ENCODE measurements at places on chromosomes 13 and 19. TPM values are rescaled to one million over a fixed set of nuclear protein-coding genes. Genes with fewer than 3 reads are reported as not detected.

GRCh38 chr19:54558339-54558738, 15.3 kb upstream of the LILRA2 start:
- H3K36me3 ChIP-seq = no peaks in the 10 kb centered on the region
- H3K4me1 ChIP-seq = no peaks in the 10 kb centered on the region
- peaks cover 15% of the 10 kb centered on the region for H3K27me3 ChIP-seq
- no peak overlapping the region for H3K27ac ChIP-seq
- no peak overlapping the region for H3K4me3 ChIP-seq

DNA sequence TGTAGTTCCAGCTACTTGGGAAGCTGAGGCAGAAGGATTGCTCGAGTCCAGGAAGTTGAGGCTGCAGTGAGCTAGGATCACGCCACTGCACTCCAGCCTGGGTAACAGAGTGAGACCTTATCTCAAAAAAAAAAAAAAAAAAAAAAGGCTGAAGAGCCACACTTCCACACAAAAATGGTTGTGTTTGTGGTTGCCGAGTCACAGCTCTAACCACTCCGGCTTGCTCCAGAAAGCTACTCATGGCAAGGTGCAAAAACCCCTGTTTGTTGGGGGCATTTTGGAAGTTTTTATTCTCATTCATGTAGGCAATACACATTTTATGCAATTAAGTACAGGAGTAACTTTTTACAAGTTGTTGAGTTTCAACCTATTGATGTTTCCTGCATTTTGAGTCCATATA, 93.5 kb downstream of the INSR start:
- no peak overlapping the region for H3K27ac ChIP-seq
- peaks cover 13% of the 10 kb centered on the region for H3K4me1 ChIP-seq
- peaks cover 14% of the 10 kb centered on the region for H3K27me3 ChIP-seq
- H3K4me3 ChIP-seq = no peak overlapping the region

- H3K27ac ChIP-seq = no peak overlapping the region
- H3K36me3 ChIP-seq = peaks cover 23% of the 10 kb centered on the region
- H3K4me1 ChIP-seq = no peaks in the 10 kb centered on the region
- H3K4me3 ChIP-seq = no peak overlapping the region
- peak; percentile 17 for DNase-seq
- no peaks in the 10 kb centered on the region for H3K27me3 ChIP-seq
Observed at GRCh38 chr19:56291867-56292266, 19.3 kb downstream of the EDDM13 start.

GRCh38 chr13:76266561-76266960, 619.6 kb downstream of the KCTD12 start:
- no peak overlapping the region for H3K27ac ChIP-seq
- DNase-seq = no peak
- no peaks in the 10 kb centered on the region for H3K36me3 ChIP-seq
- no peaks in the 10 kb centered on the region for H3K27me3 ChIP-seq
- no peaks in the 10 kb centered on the region for H3K4me1 ChIP-seq

DNA sequence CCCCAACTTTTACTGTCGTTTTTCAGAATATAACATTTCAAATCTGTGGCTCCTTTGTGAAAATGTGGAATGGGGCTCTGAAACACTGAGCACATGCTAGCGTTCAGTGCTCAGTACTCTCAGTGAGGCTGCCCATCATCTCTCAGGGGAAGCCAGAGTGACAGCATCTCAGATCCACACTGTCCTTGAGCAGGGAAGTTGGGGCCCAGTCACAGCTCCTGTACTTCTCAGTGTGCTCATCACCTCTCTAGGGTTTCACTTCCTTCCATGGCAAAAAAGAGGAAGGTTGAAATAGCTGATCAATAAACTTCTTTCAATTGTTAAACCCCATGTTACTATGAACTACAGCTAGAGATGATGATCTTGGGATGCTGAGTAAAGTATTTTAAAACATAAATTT, 565.9 kb upstream of the SPRY2 start:
- H3K4me3 ChIP-seq = no peak overlapping the region
- H3K27me3 ChIP-seq = no peaks in the 10 kb centered on the region
- no peaks in the 10 kb centered on the region for H3K36me3 ChIP-seq
- no peak overlapping the region for H3K27ac ChIP-seq

GRCh38 chr19:38455031-38455430, 21.5 kb downstream of the RYR1 start:
- H3K27me3 ChIP-seq = peaks cover under 1% of the 10 kb centered on the region
- no peak overlapping the region for H3K27ac ChIP-seq
- no peak overlapping the region for H3K4me3 ChIP-seq
- H3K36me3 ChIP-seq = no peaks in the 10 kb centered on the region
- H3K4me1 ChIP-seq = peaks cover 4% of the 10 kb centered on the region
- DNase-seq = no peak

GRCh38 chr13:29969286-29969685, 118.9 kb upstream of the UBL3 start:
- H3K4me3 ChIP-seq = no peak overlapping the region
- DNase-seq = no peak
- no peaks in the 10 kb centered on the region for H3K27me3 ChIP-seq

DNA sequence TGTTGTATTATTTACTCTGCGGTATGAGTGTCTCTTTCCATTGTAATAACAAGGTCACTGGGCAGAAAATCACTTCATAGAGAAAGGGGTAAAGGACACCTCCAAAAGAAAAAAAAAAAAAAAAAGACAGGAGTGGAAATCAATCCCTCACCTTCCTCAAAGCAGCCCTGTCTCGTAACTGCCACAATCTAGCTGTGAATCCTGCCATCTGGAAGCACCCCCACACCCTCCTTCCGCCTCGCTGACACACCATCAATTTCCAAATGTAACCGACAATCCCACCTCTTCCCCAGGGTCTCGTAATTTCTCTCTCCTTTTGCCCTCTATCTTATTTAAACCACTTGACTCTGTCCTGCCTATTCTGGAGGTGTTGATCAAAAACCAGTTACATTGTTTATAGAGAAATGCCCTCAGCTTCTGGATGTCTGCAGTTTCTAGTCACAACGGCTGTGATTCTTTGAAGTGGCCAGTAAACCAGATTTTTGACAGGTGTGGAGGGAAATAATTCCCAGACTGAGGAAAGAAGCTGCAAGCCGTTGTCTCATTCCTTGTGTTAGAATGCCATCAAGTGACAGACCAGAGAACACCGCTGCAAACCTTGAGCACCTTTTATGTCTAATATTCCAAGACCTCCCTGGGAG, 9.1 kb upstream of the POP4 start:
- DNase-seq = no peak
- no peak overlapping the region for H3K4me3 ChIP-seq
- no peaks in the 10 kb centered on the region for H3K36me3 ChIP-seq
- H3K27ac ChIP-seq = no peak overlapping the region
- no peaks in the 10 kb centered on the region for H3K4me1 ChIP-seq

DNA sequence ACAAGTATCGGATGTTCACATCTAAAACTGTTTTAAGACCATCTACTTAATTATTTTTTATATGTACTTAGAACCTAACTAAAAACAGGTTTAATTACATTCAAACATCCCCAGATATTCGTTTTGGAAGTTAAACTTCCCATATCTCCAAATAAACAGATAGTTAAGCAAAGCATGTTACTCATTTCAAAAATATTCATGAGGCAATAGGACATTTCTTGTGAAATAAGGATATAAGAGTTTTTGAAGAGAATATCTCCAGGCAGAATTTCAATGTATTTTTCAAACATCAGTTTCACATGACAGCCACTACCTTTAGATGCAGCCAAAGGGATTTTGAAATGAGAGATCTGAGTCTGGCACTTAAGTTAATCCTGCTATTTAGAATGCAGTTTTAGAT, 697.5 kb downstream of the SLITRK1 start:
- no peaks in the 10 kb centered on the region for H3K36me3 ChIP-seq
- H3K4me3 ChIP-seq = no peak overlapping the region
- DNase-seq = no peak

DNA sequence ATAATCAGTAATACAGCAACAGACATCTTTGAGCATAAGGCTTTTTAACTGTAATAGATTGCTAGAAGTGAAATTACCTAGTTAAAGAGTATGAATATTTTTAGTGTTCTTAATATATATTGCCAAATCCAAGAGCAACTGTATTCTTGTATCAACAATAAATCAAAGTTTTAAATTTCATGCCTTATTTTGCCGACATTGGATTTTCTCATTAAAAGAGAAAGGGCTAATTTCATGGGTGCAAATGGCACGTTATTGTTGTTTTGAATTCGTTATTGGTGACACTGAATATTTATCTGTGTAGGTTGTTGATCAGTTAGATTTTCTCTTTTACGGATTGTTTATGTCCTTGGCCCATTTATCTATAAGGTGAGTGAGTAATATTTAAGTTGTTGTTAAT, 97.1 kb downstream of the C1QTNF9 start:
- H3K27me3 ChIP-seq = peaks cover 3% of the 10 kb centered on the region
- H3K27ac ChIP-seq = no peak overlapping the region
- DNase-seq = no peak
- no peaks in the 10 kb centered on the region for H3K36me3 ChIP-seq
- no peak overlapping the region for H3K4me3 ChIP-seq

DNA sequence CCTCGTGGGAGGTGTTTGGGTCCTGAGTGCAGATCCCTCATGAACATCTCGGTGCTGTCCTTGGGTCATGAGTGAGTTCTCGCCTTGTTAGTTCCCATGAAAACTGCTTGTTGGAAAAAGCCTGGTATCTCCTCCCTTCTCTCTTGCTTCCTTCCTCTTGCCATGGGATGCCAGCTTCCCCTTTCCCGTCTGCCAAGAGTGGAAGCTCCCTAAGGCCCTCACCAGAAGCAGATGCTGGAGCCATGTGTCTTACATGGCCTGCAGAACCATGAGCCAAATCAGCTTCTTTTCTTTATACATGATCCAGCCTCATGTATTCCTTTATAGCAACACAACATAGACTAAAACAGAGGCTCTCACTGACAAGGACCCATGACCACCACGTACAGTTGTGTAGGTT, 8.2 kb downstream of the ADGRE2 start:
- DNase-seq = no peak
- no peak overlapping the region for H3K27ac ChIP-seq

DNA sequence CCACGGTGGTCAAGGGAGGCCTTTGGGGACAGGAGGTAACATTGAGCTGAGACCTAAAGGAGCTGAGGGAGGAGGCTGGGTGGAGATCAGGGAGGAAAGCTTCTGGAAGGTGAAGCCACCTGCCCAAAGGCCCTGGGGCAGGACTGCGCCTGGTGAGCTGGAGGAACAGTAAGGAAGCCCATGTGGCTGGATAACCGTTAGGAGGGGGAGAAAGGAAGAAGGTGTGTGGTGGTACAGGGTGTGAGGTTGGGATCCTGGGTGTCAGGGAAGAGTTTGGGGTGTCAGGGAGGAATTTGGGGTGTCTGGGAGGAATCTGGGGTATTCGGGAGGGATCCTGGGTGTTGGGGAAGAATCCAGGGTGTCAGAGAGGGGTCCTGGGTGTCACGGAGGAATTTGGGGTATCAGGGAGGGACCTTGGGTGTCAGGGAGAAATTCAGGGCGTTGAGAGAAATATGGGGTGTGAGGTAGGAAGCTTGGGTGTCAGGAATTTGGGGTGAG, 695 bp downstream of the TICAM1 start:
- no peak for DNase-seq
- peak overlapping the region; percentile 88 for H3K4me3 ChIP-seq
- H3K36me3 ChIP-seq = peaks cover 15% of the 10 kb centered on the region
- no peaks in the 10 kb centered on the region for H3K27me3 ChIP-seq
- H3K27ac ChIP-seq = peak overlapping the region; percentile 90

DNA sequence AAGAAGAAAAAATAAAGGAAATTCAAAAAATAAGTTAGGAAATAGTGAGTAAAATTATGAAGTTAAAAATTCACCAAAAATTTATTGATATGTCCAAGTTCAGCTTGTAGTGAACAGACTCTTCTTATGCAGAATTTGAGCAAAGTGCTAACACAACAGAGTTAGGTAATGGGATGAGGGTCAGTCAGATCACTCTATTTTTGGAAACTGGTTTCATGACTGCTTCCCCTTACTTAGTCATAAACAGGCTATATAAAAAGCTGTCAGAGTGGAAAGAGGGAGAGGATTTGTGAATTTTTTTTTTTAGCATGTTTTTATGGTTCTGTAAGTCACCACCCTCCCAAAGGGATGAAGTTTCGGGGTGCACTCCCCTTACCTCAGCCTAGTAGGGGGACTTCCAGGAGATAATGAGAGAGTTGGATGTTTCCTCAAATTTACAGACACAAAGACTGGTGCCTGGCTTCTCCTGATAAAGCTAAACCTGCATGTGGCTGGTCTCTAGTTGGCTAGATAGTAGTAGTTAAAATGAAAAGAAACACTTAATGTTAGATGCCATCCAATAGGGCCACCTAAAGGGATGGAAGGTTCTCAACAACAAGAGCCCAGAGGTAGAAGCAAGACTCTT, 4.5 kb downstream of the CPB2 start:
- no peak overlapping the region for H3K4me3 ChIP-seq
- no peaks in the 10 kb centered on the region for H3K4me1 ChIP-seq
- no peak for DNase-seq
- H3K27ac ChIP-seq = no peak overlapping the region

DNA sequence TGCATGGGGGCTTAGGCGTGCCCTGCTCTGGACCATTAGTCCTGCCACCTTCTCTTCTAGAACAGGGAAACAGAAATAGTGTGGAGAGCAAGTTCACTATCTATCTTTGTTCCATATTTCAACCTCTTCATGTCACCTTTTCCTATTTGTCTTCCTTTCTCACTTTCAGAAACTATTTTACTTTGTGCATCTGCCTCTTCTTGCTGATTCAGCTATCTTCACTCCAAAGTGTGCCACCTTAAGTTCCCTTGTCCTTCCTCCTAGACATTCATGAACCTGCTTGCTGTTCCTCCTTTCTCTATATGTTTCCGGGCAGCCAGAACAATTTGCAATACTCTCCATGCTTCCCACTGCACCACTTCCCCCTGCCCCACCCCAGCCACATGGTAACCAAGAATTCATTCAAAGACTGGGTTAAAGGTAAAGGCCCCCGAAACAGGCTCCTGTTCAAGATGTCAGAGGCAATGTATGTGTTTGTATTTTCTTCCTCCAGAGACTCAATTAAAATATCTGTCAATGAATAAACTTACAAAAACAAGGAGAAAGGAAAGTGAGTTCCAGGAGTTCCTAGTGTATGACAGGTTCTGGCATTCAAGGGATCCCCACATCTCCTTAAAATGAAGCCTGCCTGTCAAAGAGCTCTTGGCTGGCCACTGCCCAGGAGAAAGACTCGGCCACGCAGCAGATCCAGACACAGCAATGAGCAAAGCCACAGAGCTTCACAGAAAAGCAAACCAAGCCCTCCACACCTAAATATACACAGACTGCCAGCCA, 268.1 kb downstream of the DNAJC15 start:
- H3K4me3 ChIP-seq = no peak overlapping the region
- no peak overlapping the region for H3K27ac ChIP-seq
- H3K4me1 ChIP-seq = no peaks in the 10 kb centered on the region
- H3K27me3 ChIP-seq = peaks cover 4% of the 10 kb centered on the region
- H3K36me3 ChIP-seq = no peaks in the 10 kb centered on the region

GRCh38 chr19:33391631-33392249, 18.2 kb downstream of the CEBPG start:
- H3K27ac ChIP-seq = no peak overlapping the region
- no peaks in the 10 kb centered on the region for H3K36me3 ChIP-seq

The TEKTIP1 gene
- 1.1 TPM for total RNA-seq

The TUBB4A gene
- total RNA-seq = 8.3 TPM

The ZNF701 gene
- total RNA-seq = 22.7 TPM

The CLIP3 gene
- total RNA-seq = 0.12 TPM

The ONECUT3 gene
- total RNA-seq = not detected
